ENCODE measurements at places on chromosomes 5 and 9.

- DNase-seq, result no peak
Observed at GRCh38 chr9:124363326-124364096, 51.7 kb downstream of the PSMB7 start.

- DNase-seq, result no peak
Observed at GRCh38 chr5:116440457-116441001, 134.1 kb downstream of the SEMA6A start.

DNA sequence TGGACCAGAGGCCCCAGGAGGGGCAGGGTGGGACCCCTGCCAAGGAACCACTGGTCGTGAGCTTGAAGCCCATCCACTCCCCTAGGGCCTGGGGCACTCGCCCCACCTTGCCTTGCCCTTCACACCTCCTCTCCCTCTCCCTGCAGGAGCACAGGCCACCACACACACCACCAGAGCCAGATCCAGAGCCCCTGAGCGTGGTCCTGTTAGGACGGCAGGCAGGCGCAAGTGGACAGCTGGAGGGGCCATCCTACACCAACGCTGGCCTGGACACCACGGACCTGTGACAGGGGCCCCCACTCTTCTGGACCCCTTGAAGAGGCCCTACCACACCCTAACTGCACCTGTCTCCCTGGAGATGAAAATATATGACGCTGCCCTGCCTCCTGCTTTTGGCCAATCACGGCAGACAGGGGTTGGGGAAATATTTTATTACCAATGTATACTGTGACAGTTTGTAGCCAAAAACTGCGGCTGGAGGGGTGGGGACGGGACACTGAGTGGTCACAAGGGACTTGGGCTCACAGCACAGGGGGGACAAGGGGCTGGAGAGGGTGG, 14.5 kb downstream of the GPRIN1 start:
- DNase-seq, result no peak

DNA sequence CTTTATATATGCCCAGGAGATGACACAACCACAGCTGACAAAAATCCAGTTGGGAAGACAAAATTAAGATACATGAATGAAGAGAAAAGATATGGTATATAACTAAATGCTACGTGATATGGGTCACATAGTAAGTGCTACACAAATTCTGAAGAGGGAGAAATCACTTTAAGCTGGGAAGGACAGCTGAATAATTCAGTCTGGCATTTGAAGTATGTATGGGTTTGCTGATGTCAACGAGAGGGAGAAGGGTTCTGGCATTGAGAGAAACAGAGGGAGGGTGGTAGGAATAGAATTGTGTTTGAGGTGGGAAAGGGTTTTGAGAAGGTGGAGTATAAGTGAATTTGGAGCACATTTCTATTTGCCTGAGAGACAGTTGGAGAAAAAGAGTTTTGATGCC, 6.7 kb upstream of the SLIT3 start:
- no peak for DNase-seq

DNA sequence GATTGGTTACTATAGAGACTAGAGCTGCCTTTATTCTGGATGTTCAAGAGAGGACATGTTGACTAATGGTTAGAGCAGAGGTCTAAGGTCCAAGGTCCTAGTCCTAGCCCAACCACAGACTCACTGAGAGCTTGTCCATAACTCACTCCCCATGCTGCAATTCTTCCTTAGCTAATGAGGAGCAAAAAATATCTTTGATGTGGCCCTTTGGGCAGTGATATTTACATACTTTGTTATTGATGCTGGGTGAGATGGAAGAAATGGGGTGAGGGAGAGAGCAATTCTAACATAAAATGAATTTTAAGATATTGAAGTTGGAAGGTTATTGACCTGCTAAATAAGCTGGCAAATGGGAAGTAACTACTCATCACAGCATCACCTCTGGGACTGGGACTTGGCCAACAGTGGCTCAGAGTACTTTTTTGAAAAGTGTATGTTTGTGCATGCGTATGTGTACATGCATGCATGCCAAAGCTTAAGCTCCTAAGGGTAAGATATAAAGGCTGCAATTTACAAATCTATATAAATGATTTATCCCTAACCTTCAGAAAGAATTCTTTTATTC, 58.0 kb upstream of the ANKRD55 start:
- DNase-seq, result no peak
